ENCODE measurements at places on chromosomes 7 and 10.

GRCh38 chr7:71591876-71592275 lies 459.9 kb downstream of the GALNT17 start:
- no peak for DNase-seq
- peaks cover 4% of the 10 kb centered on the region for H3K27me3 ChIP-seq
- no peaks in the 10 kb centered on the region for H3K4me1 ChIP-seq
- no peak overlapping the region for H3K4me3 ChIP-seq
- H3K36me3 ChIP-seq: no peaks in the 10 kb centered on the region

DNA sequence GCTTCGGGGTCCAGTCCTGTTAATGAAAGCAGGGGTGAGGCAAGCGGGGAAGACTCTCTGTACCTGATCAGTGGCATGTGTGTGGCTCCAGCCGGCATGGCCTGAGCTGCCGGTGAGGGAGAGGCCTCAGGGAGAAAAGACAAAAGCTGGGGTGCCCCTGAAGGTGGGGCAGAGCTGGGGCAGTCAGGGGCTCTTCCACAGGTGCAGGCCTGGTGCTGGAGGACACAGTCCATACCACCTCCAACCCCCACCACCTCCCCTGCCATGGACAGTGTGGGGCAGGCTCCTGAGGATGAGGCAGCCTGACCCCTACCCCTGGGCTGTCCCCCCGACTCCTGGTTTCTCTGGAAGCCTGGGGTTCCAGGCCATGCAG lies 129.5 kb downstream of the LHPP start:
- peaks cover 45% of the 10 kb centered on the region for H3K4me1 ChIP-seq
- H3K27me3 ChIP-seq: peaks cover 15% of the 10 kb centered on the region
- no peak overlapping the region for H3K4me3 ChIP-seq
- DNase-seq: no peak

GRCh38 chr10:75470901-75471300 lies 39.5 kb downstream of the LRMDA start:
- peaks cover 11% of the 10 kb centered on the region for H3K36me3 ChIP-seq
- no peak overlapping the region for H3K27ac ChIP-seq
- H3K27me3 ChIP-seq: peaks cover 25% of the 10 kb centered on the region
- H3K4me3 ChIP-seq: no peak overlapping the region
- no peak for DNase-seq

DNA sequence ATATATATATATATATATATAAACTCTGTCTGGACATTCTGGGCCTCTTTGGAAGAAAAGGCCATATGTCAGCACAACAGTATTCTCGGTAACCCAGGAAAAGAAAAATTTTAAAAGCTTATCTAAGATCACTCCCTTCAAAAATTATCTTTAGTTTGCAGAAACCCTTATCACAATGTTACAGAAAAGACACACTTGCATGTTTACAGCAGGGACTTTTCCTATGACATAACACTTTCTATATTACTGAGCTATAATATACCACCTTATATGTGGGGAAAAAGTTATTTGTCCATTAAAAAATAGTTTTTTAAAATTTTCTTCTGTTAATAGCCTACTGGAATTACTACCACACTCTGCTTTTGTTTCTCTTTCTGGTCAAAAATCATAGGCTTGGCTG lies 25.4 kb downstream of the ANKRD61 start:
- peaks cover 32% of the 10 kb centered on the region for H3K4me1 ChIP-seq
- H3K4me3 ChIP-seq: no peak overlapping the region
- H3K36me3 ChIP-seq: peaks cover 32% of the 10 kb centered on the region
- H3K27ac ChIP-seq: no peak overlapping the region
- no peaks in the 10 kb centered on the region for H3K27me3 ChIP-seq

- no peak overlapping the region for H3K4me3 ChIP-seq
- no peak overlapping the region for H3K27ac ChIP-seq
- no peaks in the 10 kb centered on the region for H3K27me3 ChIP-seq
- H3K4me1 ChIP-seq: peaks cover 17% of the 10 kb centered on the region
- no peaks in the 10 kb centered on the region for H3K36me3 ChIP-seq
These were observed 1096.8 kb downstream of the KCNMA1 start for GRCh38 chr10:76540786-76541185.

DNA sequence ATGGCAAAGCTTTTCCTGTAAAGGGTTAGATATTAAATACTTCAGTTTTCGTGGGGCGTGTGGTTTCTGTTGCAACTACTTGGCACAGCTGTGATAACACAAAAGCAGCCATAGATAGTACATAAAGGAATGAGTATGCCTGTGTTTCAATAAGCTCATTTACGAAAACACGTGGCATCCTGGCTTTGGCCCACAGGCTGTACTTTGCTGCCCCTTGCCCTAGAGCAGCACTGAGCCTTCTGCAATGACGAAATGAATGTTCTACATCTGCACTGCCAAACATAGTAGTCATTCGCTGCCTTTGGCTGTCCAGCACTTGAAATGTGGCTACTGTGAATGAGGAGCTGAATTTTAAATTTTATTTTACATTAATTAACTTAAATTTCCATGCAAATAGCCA lies 376.2 kb upstream of the TPK1 start:
- no peaks in the 10 kb centered on the region for H3K4me1 ChIP-seq
- no peaks in the 10 kb centered on the region for H3K36me3 ChIP-seq
- DNase-seq: no peak
- peaks cover 3% of the 10 kb centered on the region for H3K27me3 ChIP-seq
- no peak overlapping the region for H3K4me3 ChIP-seq
- H3K27ac ChIP-seq: no peak overlapping the region

DNA sequence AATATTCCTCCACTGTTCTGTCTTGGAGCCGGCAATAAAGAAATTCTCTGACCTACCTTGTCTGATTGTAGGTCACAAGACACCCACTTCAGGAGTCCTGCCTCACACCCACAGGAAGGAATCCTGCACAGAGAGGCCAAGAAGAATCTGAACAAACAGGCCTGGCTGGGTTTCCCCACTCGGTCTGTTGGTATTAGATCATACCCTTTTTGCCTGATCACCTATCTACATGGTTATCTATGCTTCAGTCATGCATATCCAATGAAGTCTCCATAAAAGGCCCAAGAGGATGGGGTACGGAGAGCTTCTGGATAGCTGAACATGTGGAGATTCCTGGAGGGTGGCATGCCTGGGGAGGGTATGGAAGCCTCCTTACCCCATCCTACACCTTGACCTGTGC lies 12.3 kb downstream of the OGDH start:
- DNase-seq: no peak
- H3K4me3 ChIP-seq: no peak overlapping the region
- peaks cover 17% of the 10 kb centered on the region for H3K36me3 ChIP-seq

DNA sequence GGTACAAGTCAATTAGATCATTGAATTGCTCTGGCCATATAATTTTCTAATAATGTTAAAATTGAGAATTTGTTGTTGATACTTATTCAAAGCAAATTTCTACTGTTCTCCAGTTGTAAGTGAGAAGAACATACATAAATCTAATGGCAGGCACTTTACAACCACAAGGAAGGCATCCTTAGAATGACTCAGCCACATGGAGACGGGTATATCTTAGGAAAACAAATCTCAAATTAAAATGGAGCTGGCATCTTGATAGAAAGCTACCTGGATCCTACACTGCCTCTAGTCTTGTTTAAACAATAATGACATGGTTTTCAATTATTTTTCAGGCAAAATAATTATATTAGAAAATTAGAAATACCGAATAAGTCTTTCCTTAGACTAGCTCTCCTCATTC lies 1183.7 kb upstream of the SORCS1 start:
- DNase-seq: no peak
- H3K4me1 ChIP-seq: no peaks in the 10 kb centered on the region
- no peaks in the 10 kb centered on the region for H3K36me3 ChIP-seq
- no peaks in the 10 kb centered on the region for H3K27me3 ChIP-seq

DNA sequence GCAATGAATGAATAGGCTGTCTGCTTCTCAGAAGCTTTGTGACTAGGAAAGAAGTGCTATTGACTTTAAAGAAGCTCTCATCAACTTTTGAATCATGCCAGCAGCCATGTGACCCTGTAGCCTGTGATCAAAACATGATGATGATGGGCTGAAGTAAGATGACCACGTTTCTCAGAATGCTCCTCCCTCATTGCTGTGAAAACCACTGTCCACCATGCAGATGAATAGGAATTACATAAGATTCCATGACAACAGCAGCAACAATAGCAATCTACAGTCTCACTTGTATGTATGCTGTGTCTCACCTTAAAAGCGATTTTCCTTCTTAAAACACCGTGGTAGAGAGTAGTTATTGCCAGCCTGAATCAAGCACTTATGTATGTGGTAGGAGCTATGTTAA lies 228.4 kb downstream of the TRIL start:
- H3K27ac ChIP-seq: no peak overlapping the region
- no peak for DNase-seq
- peaks cover 19% of the 10 kb centered on the region for H3K27me3 ChIP-seq
- no peak overlapping the region for H3K4me3 ChIP-seq

GRCh38 chr10:98273057-98273850 lies 5.3 kb upstream of the LOXL4 start:
- DNase-seq: no peak
- no peak overlapping the region for H3K27ac ChIP-seq
- peaks cover 27% of the 10 kb centered on the region for H3K27me3 ChIP-seq
- no peaks in the 10 kb centered on the region for H3K36me3 ChIP-seq

- H3K27ac ChIP-seq: peak overlapping the region; percentile 57
- no peak overlapping the region for H3K4me3 ChIP-seq
- no peak for DNase-seq
These were observed 45.4 kb downstream of the VIM start for GRCh38 chr10:17273403-17273802.

DNA sequence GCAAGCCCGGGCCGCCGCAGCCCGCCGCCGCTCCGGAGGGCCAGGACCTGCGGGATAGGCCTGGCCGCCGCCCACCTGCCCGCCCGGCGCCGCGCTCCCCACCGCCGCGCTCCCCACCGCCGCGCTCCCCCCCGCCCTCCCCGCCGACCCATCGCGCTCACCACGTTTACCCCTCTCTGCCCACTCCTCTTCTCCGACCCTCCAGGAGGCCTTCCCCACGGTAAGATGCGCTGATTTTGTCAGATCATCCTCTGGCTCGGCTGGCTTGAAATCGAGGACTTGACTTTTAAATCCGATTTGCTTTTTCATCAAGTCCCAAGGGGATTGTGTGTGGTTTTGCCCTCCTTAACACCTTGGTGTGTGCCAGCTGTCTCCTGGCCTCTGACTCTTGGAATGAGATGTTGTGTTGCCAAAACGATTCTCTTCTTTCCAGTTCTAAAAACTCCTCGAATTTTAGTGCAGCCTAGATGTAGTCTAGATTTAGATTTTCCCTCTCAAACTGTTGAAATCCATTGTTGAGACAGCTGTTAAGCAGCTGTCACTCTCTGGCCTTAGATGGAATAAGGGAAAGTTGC lies 738 bp downstream of the POM121 start:
- H3K36me3 ChIP-seq: peaks cover 36% of the 10 kb centered on the region
- DNase-seq: no peak
- peaks cover 23% of the 10 kb centered on the region for H3K4me1 ChIP-seq

DNA sequence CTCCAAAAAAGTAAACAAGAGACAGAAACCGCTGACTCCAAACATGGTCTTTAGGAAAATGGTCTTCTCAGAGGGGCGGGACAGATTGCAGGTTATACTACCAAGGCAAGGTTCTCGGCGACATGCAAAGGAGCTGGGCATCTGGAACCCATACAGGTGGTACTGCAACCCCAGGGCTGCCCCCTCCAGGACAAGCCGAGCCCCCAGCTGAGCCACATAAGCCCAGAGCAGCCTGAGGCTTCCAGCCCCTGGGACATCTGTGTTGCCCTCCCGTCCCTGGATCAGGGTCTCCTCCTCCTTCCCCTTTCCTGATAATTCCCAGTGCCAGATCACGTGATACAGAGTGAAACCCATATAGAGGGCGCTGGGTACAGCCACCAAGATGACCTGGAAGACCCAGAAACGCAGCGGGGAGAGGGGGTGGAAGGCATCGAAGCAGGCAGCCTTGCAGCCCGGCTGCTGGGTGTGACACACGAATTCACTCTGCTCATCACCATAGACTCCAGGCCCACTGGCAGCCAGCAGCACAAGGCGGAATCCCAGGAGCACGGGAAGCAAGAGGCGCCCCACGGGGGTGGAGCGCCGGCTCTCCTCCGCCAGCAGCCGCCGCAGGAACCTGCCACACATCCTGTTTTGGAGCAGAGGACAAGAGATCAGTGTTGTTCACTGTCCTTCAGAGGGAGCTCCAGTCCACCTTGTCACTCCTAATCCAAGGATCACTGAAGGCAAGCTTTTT lies at the start of gene GJC3:
Gene GJC3, minus strand, starts transcription at position 627 of the 736 bp plus-strand sequence. Its CDS starts 0 bp downstream, at position 627.
- DNase-seq: peak; percentile 53
- H3K4me1 ChIP-seq: peaks cover 33% of the 10 kb centered on the region
- peaks cover 68% of the 10 kb centered on the region for H3K27me3 ChIP-seq
- peak within 1 kb of the TSS; percentile 37 for H3K27ac ChIP-seq
- H3K4me3 ChIP-seq: peak within 1 kb of the TSS; percentile 73
- no peaks in the 10 kb centered on the region for H3K36me3 ChIP-seq

DNA sequence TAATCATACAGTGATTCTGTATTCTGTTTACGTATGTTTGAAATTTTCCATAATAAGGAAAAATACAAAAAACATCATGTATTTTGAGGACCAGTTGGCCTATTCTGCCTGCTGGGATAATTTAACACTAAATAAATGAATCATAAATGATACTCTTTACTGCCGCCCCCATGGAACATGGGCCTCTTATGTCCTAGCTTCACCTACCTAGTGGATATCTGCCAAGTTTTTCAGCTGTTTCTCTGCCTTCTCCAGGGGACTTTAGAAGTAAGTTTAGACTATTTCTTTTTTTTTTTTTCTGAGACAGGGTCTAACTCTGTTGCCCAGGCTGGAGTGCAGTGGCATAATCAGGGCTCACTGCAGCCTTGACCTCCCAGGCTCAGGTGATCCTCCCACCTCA lies 10.4 kb downstream of the NFE2L3 start:
- H3K27me3 ChIP-seq: peaks cover 3% of the 10 kb centered on the region
- DNase-seq: no peak
- H3K36me3 ChIP-seq: no peaks in the 10 kb centered on the region
- H3K4me3 ChIP-seq: no peak overlapping the region
- H3K4me1 ChIP-seq: peaks cover 7% of the 10 kb centered on the region
- H3K27ac ChIP-seq: no peak overlapping the region

DNA sequence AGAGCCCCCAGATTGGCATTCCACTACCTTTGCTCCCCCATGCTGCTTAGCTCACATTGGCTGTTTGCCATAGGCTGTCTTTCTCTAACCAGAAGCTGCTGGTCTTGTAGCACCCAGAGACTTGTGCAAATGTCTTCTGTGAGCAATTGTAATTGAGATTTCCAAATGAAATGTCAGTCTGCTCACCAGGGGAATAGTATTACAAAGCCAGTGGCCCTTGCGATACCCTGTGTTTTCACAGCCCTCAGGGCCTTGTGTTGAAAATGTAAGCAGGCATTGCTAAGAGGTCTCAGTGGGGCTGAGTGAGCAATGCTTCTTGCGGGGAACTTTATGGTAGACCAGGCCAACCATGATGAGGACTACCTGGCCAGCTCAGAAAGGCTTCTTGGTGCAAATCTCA lies 746.5 kb downstream of the LRMDA start:
- H3K27me3 ChIP-seq: no peaks in the 10 kb centered on the region
- DNase-seq: no peak
- peaks cover 28% of the 10 kb centered on the region for H3K4me1 ChIP-seq
- no peak overlapping the region for H3K27ac ChIP-seq
- no peak overlapping the region for H3K4me3 ChIP-seq

DNA sequence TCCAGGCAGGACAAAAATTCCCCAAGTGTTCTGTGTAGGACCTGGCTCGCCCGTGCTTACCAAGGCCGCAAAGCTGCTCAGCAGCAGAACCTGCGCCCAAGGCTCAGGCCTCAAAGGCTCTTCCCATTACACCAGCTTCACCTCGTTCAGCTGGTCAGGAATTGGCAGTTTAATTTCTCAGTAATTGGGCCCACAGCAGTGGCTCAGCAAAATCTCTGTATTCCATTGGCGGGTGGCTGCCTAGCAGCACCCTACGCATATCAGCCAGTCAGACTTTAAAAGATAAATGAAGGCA lies 5.8 kb downstream of the FZD9 start:
- peak overlapping the region; percentile 94 for H3K27ac ChIP-seq
- no peak overlapping the region for H3K4me3 ChIP-seq
- no peak for DNase-seq

All from nephron progenitor cell (in vitro differentiated cells).